Aorta (tissue), 5 donors: ENCODE measurements at places on chromosomes 5 and 9.

DNA sequence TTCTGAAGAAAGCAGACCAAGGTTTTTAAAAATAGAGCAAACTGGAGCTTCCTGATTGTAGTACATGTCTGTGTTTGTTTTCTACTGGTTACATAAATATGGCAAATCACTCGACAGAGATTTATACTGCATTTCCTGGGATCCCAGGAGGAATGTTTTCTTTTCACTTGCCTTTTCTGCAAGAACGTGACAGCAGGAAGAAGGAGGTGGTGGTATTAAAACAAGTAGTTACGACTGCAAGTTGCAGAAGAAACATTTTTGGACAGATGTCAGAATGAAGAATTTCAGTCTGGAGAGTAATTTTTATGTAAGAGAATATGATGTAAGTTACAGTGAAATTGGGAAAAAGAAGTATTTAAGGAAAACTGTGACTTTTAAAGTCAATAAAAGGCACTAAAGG lies 253.7 kb upstream of the NFIL3 start:
- DNase-seq, result no peak
- no peaks in the 10 kb centered on the region for H3K36me3 ChIP-seq
- no peak overlapping the region for H3K4me3 ChIP-seq
- H3K4me1 ChIP-seq, result no peaks in the 10 kb centered on the region

GRCh38 chr5:59485107-59485506 lies 408.4 kb downstream of the PDE4D start:
- H3K27ac ChIP-seq, result no peak overlapping the region
- H3K36me3 ChIP-seq, result no peaks in the 10 kb centered on the region
- H3K4me3 ChIP-seq, result no peak overlapping the region
- no peaks in the 10 kb centered on the region for H3K4me1 ChIP-seq

- no peaks in the 10 kb centered on the region for H3K36me3 ChIP-seq
- DNase-seq, result no peak
Observed at GRCh38 chr5:140827704-140828361, at the start of gene PCDHA6. TSS of gene PCDHA6 (plus strand) at chr5:140827960. CDS start at chr5:140828092, 132 bp downstream.

DNA sequence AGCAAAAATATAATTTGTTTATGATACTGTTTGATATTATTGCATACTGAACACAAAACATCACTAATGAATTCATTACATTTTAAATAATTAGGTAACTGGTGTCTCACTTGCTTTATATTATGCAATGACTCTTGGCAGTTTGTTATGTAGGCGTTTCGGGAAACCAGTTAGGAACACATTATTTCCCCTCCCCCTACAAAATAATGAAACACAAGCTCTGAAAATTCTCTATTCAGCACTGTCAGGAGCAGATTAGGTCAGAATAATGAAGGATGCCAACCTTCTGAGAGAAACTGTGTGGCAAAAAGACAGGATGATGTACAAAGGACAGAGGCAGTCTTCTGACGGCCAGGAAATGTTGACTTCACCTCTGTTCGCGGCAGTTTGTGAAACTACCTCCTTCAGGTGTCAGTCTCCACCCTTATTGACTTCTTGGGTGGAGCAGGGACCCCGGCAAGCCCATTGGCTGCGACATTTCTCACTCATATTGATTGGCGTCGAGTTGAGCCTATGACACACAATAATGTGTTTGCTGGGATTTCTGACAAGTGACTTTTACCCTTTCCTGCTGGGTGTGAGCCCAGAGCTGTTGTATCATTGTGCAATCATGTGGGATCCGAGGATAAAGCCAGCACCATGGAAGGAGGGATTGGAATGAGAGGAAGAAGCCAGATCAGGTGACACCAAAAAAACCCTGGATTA lies 33.9 kb downstream of the SH3PXD2B start:
- no peak overlapping the region for H3K27ac ChIP-seq
- peak; percentile 83 for DNase-seq
- H3K27me3 ChIP-seq, result no peaks in the 10 kb centered on the region
- H3K4me3 ChIP-seq, result no peak overlapping the region

GRCh38 chr9:5910413-5911057 lies 19.8 kb downstream of the MLANA start:
- no peaks in the 10 kb centered on the region for H3K4me1 ChIP-seq
- no peaks in the 10 kb centered on the region for H3K27me3 ChIP-seq
- no peaks in the 10 kb centered on the region for H3K36me3 ChIP-seq
- H3K27ac ChIP-seq, result no peak overlapping the region
- H3K4me3 ChIP-seq, result no peak overlapping the region

- DNase-seq, result peak; percentile 76
- no peak overlapping the region for H3K4me3 ChIP-seq
- no peaks in the 10 kb centered on the region for H3K36me3 ChIP-seq
- H3K4me1 ChIP-seq, result no peaks in the 10 kb centered on the region
- H3K27me3 ChIP-seq, result no peaks in the 10 kb centered on the region
Observed at GRCh38 chr5:180399401-180400215, 46.5 kb upstream of the GFPT2 start.

- no peaks in the 10 kb centered on the region for H3K36me3 ChIP-seq
- H3K27ac ChIP-seq, result no peak overlapping the region
- DNase-seq, result no peak
- no peak overlapping the region for H3K4me3 ChIP-seq
Observed at GRCh38 chr5:63164838-63165535, 586.4 kb downstream of the LRRC70 start.

GRCh38 chr9:20380546-20380945 lies 241.8 kb downstream of the MLLT3 start:
- H3K4me1 ChIP-seq, result no peaks in the 10 kb centered on the region
- no peak overlapping the region for H3K27ac ChIP-seq
- DNase-seq, result no peak

- peaks cover 3% of the 10 kb centered on the region for H3K27me3 ChIP-seq
- no peaks in the 10 kb centered on the region for H3K36me3 ChIP-seq
- no peak for DNase-seq
- no peak overlapping the region for H3K4me3 ChIP-seq
- H3K27ac ChIP-seq, result no peak overlapping the region
Observed at GRCh38 chr9:37035648-37036370, 1.7 kb upstream of the PAX5 start.

- H3K4me1 ChIP-seq, result no peaks in the 10 kb centered on the region
- DNase-seq, result no peak
- no peaks in the 10 kb centered on the region for H3K27me3 ChIP-seq
- no peak overlapping the region for H3K27ac ChIP-seq
Observed at GRCh38 chr5:135089912-135090311, 55.9 kb upstream of the PITX1 start.

GRCh38 chr5:101590384-101590783 lies 687.3 kb upstream of the ST8SIA4 start:
- H3K4me3 ChIP-seq, result no peak overlapping the region
- no peaks in the 10 kb centered on the region for H3K27me3 ChIP-seq
- no peaks in the 10 kb centered on the region for H3K36me3 ChIP-seq

DNA sequence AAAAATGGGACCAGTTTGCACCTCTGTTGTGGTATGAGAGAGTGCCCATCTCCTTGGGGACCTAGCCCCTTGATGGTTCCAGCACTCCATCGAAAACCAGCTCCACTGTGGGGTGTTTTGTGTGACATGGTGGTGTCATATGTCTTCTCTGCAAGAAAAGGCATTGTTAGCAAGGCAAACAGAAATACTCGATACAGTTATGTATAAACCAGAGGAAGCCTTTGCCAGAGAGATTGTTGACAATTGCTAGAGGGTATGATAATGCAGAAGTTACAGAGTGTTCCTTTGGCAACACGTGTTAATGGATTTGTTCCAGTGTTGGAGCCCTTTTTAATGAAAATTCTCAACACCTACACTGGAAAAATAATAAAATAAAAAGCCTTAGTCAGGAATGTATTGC lies 270.4 kb upstream of the DMRT1 start:
- no peak for DNase-seq
- peaks cover 6% of the 10 kb centered on the region for H3K4me1 ChIP-seq
- H3K4me3 ChIP-seq, result no peak overlapping the region
- no peaks in the 10 kb centered on the region for H3K36me3 ChIP-seq
- H3K27me3 ChIP-seq, result no peaks in the 10 kb centered on the region

DNA sequence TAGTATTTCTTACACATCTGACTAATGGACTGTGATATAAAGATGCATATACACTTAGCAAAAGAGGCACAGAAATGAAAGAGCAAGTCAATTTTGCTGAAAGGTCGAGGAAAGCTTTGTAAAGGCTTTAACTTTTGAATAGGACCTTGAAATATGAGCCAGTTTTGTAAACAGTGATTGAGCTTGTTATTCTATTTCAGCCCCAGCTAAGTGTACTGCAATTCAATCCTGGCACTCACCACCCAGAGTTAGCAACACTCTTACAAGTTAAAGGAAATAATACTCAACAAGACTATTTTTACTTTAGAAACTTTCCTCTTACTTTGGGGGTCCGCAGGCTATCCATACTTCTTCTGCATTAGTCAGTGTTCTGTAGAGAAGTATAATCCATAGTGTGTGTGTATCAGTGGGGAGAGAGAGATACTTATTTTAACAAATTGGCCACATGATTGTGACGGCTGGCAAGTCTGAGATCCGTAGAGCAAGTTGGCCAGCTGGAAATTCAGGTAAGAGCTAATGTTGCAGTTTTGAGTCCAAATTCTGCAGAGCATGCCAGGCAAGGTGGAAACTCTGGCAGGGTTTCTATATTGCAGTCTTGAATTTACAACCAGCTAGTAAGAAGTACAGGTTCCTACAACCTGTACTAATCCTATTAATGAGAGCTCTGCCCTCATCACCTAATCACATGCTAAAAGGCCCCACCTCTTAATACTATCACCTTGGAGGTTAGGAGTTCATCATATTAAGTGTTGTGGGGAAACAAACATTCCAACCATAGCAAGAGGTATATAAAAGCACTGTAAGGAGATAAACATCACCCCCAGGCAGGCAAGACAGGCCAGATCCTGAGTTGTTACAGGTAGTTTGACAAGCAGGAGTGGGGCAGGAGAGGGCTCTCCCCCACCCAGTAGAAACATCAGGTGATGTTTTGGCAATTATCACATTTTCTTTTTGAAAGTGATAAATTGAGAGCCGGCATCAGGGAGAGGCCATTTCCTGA lies 33.6 kb downstream of the IL7R start:
- H3K4me3 ChIP-seq, result no peak overlapping the region
- H3K4me1 ChIP-seq, result no peaks in the 10 kb centered on the region
- H3K27me3 ChIP-seq, result no peaks in the 10 kb centered on the region
- no peak overlapping the region for H3K27ac ChIP-seq
- DNase-seq, result no peak
- no peaks in the 10 kb centered on the region for H3K36me3 ChIP-seq

- no peaks in the 10 kb centered on the region for H3K36me3 ChIP-seq
- DNase-seq, result no peak
- H3K4me1 ChIP-seq, result no peaks in the 10 kb centered on the region
- no peaks in the 10 kb centered on the region for H3K27me3 ChIP-seq
- H3K4me3 ChIP-seq, result no peak overlapping the region
- no peak overlapping the region for H3K27ac ChIP-seq
Observed at GRCh38 chr5:61732369-61732768, 400.3 kb downstream of the ZSWIM6 start.

DNA sequence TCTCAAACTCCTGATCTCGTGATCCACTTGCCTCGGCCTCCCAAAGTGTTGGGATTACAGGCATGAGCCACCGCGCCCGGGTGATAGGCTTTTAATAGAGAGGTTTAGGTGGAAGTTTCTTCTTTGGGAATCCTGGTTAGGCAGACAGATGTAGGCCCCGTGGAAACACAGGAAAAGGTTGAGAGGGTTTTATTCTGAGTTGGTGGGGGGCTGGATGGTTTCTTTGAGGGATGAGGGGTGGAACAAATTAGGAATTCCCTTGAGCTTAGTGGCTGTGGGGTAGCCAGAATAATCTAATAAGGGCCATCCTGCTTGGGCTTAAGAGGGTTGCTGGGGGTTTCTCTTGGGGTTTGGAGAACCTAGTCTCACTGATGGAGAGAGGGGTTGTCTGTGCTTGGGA lies 30.4 kb downstream of the C9orf50 start:
- DNase-seq, result no peak
- no peaks in the 10 kb centered on the region for H3K36me3 ChIP-seq
- H3K27ac ChIP-seq, result no peak overlapping the region
- no peaks in the 10 kb centered on the region for H3K27me3 ChIP-seq
- no peak overlapping the region for H3K4me3 ChIP-seq

GRCh38 chr5:113548396-113548795 lies 34.9 kb downstream of the YTHDC2 start:
- no peak overlapping the region for H3K4me3 ChIP-seq
- no peaks in the 10 kb centered on the region for H3K36me3 ChIP-seq
- no peaks in the 10 kb centered on the region for H3K4me1 ChIP-seq
- DNase-seq, result no peak
- H3K27ac ChIP-seq, result no peak overlapping the region

GRCh38 chr9:84807870-84808390 lies 138.4 kb downstream of the NTRK2 start:
- no peak overlapping the region for H3K4me3 ChIP-seq
- H3K36me3 ChIP-seq, result no peaks in the 10 kb centered on the region
- H3K27ac ChIP-seq, result no peak overlapping the region
- no peaks in the 10 kb centered on the region for H3K4me1 ChIP-seq

- H3K36me3 ChIP-seq, result no peaks in the 10 kb centered on the region
- no peak overlapping the region for H3K4me3 ChIP-seq
- H3K4me1 ChIP-seq, result peaks cover 4% of the 10 kb centered on the region
- no peak for DNase-seq
- H3K27me3 ChIP-seq, result no peaks in the 10 kb centered on the region
Observed at GRCh38 chr9:18451406-18451805, 22.5 kb upstream of the ADAMTSL1 start.

DNA sequence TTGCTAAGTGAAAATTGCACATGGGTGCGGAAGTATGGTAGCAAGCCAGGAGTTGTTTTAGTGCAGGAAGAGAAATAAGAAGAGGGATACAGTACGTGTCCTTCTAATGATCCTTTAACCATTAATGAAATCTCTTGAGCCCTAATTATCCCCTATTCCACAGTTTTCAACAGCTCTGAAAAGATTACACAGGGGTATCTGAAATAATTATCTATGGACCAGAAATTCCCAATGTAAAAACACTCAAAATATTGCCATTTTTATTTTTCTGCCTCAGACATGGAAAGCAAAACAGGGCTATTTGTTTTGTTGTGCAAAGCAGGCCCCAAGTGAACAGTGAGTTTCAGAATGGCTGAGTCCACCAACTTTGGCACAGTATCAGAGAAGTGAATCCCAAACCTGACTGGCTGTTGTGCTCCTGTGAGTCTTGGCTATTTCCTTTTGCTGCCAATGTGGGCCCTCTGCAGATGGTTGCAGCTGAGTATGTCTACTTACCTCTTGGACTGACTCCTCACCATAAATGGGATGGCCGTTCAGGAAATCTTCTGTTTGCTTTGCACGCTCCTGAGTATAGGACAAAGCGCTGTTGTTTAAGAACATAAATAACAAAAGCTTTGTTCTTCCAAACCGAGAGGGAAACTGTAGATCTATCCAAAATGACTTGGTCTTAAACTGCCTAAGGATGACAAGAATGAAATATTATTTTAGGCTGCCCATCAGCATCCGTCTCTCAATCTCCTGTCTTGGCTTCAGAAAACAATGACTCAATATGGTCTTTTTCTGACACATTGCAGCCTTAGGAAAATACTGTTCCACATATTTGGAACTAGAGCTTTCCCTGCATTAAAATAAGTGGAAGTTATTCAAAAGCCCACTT lies 204.1 kb downstream of the DEPDC1B start:
- H3K27me3 ChIP-seq, result no peaks in the 10 kb centered on the region
- no peak for DNase-seq
- no peaks in the 10 kb centered on the region for H3K36me3 ChIP-seq

DNA sequence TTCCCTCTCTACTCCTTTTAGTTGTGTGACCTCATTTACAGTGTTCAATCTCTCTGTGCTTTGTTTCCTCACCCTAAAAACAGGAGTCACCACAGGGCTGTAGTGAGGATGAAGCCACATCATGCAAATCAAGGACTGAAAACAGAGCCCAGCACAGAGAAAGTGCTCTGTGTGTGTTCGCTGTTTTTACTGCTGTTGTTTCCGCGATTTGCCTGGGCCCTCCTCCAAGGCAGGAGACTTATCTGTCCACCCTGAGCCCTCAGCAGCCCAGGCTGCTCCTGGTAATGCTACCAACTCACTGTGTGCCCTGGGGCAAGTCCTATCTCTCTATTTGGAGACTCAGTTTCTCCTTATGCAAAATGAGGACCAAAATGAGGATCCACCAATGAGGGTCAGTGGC lies 87.2 kb upstream of the NEURL1B start:
- no peak overlapping the region for H3K4me3 ChIP-seq
- H3K27me3 ChIP-seq, result no peaks in the 10 kb centered on the region
- H3K36me3 ChIP-seq, result no peaks in the 10 kb centered on the region
- no peaks in the 10 kb centered on the region for H3K4me1 ChIP-seq
